ENCODE measurements at places on chromosomes 7 and 10.

- DNase-seq = no peak
Observed at GRCh38 chr7:23058408-23059096, 44.6 kb upstream of the HYCC1 start.

DNA sequence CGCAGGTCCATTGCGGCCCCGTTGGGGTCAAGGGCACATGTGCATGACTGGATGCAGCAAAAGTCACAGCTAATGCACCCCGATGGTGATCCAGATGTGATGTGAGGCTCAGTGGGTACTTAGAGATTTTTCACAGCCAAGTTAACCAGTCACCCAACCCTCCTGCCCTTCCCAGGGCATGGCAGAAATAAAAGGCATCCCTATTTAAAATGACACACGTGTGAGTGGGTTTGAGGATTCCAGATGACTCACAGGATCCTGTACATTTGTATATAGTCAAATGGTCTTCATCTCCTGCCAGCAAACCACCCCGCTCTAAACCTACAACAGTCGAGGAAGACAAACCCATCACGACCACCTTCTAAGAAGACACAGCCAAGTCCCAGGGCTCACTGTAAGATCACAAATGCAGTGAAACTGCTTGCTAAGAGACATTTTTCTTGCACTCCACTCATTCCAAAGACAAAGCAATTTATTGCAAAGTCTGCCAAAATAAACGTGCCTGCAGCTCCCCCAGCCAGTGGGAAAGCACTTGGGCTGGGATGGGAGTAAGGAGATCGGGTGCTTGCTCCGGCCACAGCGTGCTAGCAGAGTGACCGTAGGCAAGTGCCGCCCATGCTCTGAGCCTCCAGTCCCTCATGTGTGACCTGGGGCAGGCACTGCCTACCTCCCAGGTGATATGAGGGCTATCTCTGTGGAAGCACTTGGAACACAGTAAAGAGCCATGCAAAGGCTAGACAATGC, 86.6 kb upstream of the MACROH2A2 start:
- no peak for DNase-seq

DNA sequence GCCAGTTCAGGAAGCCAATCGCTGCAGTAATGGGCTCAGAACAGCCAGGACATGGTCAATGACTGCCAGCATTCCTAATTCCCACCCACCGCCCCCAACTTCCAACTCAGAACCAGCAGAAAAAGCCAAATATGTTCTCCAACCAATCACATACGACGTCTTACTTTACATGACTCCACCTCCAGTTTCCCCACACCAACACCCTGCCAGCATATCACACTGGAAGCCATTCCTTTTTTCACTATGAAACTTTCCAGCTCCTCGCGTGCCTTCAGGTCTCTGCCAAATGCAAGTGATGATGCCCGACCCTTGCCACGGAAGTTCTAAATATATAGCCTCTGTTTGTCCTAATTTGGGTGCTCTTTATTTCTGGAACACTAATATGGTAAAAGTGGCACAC, 12.5 kb downstream of the NPS start:
- no peak for DNase-seq

- DNase-seq = no peak
Observed at GRCh38 chr7:105600720-105601550, 19.6 kb upstream of the EFCAB10 start.

DNA sequence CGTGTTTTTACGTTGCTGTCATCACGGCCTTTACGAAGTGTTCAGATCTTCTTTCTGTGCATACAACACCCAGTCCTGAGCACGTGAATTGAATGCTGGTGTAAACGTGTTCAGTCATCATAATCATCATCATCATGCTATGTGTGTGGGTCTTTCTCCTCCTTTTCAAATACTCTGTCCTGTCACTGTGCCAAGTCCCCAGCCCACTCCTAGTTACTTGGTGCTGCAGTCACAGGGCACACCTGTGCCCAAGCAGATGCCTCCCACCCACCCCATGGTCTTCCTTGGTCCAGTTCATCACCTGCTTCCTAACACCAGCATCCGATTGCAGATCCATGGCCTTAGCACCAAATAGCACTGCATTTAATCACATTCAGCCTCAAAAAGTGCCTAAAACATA, 78.6 kb upstream of the MGMT start:
- no peak for DNase-seq

DNA sequence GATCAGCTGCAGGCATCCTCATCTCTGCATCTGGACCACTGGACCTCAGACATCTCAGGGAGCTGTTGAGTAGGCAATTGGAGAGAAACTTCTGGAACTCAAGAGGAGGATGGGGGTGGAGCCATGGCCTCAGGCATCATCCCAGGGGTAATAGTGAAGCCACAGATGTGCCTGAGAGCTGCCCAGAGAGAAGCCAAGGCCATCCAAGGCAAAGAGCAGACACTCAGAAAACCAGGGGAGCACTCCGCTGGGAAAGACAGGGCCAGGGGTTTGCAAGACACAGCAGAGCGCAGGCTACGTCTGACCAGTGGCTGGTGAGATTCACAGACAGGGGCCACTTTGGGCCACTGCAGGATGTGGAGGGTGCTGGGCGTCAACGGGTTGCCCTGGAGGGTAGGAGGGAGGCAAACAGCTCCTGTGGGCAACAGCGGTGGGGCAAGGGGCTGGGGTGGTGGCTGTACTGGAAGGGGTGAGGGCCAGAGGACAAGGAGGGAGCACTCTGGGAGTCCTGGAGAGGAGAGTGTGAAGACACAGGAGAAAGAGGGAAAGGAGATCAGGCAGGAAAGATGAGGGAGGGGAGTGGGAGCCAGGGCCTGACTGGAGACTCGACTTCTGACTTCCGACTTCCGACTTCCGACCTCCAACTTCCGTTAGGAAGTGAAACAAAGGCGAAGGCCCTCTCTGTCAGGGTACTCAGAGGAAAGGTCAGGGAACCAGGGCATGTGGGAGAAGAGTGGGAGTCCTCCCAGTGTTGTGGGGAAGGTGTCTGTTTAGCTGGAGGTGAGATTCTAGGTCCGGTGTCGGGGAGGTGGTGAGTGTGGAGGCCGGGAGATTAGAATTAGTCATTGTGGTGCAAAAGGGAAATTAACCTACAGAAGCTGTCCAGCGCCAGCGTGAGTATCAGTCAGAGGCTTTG, 69.7 kb upstream of the ANTXRL start:
- DNase-seq = peak; percentile 37

DNA sequence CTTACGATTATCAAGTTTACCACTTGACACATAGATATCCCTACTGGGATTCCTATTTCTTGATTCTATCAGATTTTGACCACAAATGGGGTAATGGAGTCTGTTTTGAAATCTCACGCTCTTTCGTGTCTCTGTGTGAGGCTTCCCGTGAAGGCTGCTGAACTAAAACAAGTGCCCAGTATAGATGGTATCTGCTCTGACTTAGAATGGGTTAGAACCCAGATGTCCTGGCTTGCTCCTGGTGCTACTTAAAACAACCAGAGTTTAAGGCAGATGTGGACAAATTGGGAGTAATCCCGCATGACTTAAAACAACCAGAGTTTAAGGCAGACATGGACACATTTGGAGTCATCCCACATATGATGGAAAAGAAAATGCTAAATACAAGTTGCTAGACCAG, 85.9 kb downstream of the FAM204A start:
- no peak for DNase-seq

DNA sequence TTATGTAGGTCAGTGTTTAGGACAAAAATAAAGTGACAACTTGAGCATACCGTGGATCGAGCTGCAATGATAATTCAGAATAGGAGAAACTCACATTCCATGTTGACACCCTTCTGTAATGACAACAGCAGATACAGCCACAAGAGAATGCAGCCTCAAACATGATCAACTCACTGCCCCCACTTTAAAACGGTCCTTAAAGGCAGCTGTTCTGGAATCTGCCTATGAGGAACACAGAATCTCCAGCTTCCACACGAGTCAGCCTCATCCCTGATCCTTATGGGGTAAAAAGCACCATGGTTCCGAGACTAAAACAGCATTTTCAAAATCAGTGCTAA, 32.5 kb upstream of the DAGLB start:
- no peak for DNase-seq

- no peak for DNase-seq
Observed at GRCh38 chr7:21412410-21412851, 15.5 kb upstream of the SP4 start.

GRCh38 chr7:1263391-1263951, 30.8 kb downstream of the UNCX start:
- DNase-seq = no peak

- DNase-seq = no peak
Observed at GRCh38 chr10:3700531-3701076, 84.4 kb downstream of the KLF6 start.

DNA sequence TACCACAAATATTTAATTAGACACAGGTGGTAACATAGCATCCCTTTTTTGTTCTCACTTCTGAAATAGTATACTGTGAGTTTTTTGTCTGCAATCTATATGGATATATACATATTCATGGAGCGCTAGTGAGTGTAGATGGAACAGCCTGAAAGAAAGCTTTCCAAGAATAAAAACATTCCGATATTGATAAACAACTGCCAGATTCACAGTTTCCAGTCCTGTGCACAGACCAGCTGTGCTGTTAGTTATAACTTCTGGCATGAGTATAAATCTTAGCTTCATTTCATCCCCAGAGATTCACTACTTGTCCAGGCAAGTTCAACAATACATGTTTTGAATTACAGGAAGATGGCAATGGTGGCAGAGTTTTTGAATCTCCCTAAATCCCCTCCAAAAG, 467.1 kb upstream of the STEAP1 start:
- no peak for DNase-seq

DNA sequence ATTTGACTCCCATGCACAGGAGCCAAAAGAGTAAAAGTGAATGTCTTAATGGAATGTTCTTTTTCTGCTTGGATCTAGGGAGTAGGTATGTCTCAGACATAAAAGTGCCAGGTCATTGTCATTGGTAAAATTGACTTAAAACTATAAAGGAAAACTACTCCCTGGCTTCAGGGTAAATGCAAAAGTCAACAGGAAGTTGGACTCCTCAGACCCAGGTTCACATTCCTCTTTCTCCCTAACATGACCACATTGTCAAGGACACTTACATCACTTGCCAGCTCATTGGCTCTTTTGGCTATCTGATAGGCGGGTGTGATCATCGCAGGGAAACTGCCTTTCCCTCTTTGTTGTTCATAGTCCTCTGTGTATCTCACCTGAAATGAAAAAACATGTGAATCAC, 13.7 kb downstream of the NRAP start:
- no peak for DNase-seq

DNA sequence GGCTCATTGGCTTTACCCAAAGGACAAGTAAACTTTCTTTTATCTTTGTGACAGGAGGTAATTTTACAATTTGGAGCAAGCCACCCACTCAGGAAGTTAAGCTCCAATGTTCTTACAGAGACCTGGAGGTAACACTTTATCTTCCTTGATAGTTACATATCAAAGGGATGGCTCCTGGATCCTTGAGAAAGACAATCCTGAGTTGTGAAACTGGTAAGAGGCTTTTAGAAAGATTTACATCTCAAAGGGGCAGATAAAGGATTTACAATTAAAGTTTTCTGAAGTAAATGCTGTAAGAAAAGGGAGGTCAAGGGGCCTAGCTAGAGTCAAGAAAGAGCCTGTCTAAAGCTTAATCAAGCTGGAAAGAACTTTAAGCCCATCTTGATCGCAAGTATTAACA, 124.4 kb upstream of the ZNF804B start:
- DNase-seq = no peak

- DNase-seq = no peak
Observed at GRCh38 chr10:100487529-100487928, 24.7 kb downstream of the WNT8B start.

- DNase-seq = no peak
Observed at GRCh38 chr7:24323961-24324480, 40.0 kb downstream of the NPY start.

DNA sequence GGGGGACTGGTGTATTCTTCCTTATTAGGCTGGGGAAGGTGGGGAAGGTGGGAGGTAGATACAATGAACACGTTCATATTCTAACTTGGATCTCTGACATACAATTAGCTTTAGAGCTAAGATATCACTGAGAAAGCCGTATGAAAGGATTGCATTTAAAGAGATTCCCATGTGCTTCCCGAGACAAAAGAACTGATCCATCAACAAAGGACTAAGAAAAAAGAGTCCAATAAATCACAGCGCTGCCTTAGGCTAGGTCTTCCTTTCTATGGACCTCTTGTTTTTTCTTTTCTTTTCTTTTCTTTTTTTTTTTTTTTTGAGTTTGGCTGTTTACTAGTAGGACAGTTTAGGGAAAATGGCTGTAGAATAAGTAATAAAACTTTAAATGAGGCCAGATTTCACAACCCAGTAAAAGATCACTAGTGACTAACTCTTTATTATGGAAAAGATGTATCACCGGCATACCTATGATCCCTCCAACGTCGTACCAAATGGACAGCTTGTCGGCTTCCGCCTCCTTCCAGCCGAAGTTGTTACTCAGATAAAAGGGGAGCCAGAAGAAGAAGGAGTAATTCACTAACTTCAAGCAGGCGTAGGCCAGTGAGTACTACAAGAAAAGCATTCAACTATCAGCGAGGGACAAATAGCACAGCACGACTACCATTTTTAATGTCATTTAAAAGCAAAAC, 50.0 kb downstream of the SLC37A3 start:
- no peak for DNase-seq

- no peak for DNase-seq
Observed at GRCh38 chr7:46007990-46008643, 87.0 kb upstream of the IGFBP3 start.

GRCh38 chr7:133556048-133556447, 303.2 kb downstream of the EXOC4 start:
- no peak for DNase-seq

DNA sequence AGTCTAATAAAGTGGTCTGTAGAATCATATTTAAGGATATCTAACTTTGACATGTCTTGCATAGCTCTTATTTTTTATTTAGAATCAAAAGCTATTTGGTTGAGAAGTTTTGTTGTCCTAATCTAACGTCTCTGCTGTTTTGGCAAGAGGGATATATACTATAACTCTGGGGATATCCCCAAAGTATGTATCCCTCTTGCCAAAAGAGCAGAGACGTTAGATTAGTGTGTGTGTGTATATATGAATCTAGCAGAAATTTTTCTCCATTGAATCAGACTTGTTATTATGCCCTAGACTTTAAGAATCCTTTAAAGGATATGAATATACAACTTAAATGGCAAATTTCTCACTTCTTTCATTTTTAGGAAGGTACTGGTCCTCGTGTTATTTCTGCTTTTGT, 9.6 kb downstream of the SMC3 start:
- no peak for DNase-seq

GRCh38 chr7:1343551-1343950, 110.9 kb downstream of the UNCX start:
- no peak for DNase-seq

Data from RCC 7860 (cell line).